ENCODE measurements at places on chromosomes 5 and 9. TPM values are rescaled to one million over a fixed set of nuclear protein-coding genes. Genes with fewer than 3 reads are reported as not detected.
A peak's percentile ranks its signal among the peaks of the same experiment; 100 is the strongest.

GRCh38 chr9:97536480-97536879, 35.0 kb downstream of the TMOD1 start:
- DNase-seq: no peak

DNA sequence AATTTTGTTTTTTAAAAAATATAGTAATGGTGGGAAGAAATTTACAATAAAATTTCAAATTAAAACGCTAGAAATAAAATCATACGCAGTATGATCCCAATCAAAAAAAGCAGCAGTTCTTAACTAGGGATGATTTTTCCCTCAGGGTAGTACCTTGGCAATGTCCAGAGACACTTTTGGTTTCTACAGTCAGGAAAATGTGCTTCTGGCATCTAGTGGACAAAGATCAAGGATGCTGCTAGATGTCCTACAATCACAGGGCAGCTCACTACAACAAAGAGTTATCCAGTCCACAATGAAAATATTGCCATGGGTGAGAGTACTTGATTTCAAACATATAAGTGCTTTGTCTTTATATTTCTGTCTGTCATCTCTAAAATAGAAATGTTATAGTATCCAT, 400.2 kb upstream of the SGCD start:
- DNase-seq: no peak

DNA sequence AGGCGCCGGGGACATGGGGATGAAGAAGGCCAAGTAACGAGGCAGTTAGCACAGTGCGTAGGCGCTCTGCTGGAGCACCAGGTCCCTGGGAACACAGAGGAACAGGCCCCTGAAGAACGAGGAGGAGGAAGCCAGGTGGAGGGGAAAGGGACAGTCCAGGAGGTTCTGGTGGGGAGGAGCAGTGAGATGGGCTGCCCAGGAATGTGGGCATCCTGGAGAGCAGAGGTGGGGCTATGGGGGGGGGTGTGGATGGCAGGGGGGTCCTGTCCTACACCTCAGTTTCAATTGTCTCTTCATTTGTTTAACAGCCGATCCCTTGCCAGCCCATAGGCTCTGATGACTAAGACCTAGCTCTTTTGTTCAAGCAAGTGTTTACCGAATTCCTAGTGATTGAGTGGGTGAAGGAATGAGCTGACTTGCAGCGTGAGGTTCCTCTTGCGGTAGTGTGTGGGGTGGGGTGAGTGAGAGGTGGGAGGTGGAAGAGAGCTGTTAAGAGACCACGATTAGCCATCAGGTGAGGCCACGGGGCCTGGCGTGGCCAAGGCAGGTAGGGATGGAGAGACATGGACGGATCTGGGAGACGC, 8.4 kb upstream of the PHYHD1 start:
- no peak for DNase-seq

DNA sequence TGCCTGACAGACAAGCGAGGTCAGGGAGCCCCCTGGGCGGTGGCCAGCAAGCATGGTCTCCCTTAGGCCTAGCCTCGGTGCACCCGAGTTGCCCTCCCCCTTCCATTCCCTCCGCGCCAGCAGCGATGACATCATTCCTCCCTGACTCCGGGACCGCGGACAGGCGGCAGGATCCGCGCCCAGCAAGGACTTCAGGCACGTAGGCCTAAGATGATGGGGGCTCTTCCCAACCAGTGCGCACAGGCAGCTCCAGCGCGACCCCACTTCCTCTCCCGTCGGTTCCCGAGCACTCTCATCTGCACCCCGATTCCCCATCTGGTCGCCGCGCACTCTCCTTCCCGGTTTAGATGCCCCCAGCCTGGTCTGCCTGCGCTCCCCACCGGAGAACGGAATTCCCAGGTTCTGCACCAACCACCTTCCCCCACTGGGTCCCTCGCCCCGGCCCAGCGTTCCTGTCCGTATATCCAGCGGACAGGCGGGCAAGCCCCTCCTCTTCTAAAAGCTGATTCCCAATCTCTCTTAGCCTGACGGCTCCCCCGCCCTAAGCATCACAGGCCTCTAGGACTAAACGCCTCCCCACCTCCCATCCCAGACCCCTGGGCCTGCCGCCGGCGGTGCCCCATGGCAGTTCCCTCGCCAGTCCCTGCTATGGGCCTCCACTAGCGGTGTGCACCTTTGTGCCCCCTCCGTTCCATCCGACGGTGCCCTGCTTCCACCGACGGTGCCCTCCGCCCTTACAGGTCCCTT, 931 bp downstream of the FAM219A start:
- DNase-seq: no peak

- DNase-seq: no peak
These were observed 46.4 kb downstream of the RBM27 start for GRCh38 chr5:146249801-146250200.

DNA sequence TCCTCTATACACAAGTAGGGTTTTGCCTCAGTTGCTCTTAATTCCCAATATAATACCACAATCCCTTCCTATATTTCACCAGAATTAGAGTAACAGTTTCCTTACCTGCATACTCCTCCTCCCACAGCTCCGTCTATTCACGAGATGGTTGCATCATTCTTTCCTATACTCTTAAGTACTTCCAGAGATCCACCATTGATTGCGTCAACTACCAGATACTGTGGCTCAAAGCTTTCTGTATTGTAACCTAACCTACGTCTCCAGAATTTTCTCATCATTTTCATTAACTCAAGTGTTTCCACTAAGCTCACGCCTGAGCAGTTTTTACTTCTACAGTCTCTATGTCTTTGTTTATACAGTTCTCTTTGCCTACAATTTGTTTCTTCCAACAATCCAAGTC, 31.2 kb upstream of the MINAR2 start:
- no peak for DNase-seq

- no peak for DNase-seq
These were observed 94.3 kb upstream of the MAMDC2 start for GRCh38 chr9:69949396-69949795.

DNA sequence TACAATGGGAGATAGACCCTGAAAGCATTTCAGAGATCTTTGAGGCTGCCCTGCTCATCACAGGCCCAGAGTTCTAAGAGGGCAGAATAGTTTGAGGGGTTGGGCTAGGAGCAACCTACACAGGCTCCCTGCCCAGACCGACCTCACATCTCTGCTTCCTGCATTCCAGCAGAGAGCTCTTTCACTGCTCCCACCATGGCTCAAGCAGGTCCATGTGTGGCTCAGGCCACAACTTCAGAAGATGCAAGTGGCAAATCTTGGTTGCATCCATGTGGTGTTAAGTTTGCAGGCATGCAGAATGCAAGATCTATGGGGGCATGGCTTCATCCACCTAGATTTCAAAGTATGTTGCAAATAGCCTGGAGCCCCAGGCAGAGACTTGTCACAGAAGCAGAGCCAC, 39.0 kb downstream of the GDA start:
- DNase-seq: no peak

GRCh38 chr9:87088192-87088591, 140.9 kb upstream of the GAS1 start:
- no peak for DNase-seq

- no peak for DNase-seq
These were observed 90.2 kb downstream of the TMEM174 start for GRCh38 chr5:73263001-73263710.

DNA sequence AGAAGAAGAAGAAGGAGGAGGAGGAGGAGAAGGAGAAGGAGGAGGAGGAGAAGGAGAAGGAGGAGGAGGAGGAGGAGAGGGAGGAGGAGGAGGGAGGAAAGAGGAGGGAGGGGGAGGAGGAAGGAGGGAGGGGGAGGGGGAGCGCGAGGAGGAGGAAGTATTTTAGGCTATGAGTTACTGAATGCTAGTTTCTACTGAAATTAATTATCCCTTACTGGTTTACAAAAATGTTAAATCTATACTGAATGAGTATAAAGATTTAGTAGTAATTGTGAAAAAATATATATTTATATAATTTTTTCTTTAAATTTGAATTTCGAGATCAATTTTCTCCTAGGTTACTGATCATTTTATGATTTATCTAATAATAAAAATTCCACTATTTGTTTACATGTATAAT, 1769.0 kb upstream of the NUDT12 start:
- no peak for DNase-seq

DNA sequence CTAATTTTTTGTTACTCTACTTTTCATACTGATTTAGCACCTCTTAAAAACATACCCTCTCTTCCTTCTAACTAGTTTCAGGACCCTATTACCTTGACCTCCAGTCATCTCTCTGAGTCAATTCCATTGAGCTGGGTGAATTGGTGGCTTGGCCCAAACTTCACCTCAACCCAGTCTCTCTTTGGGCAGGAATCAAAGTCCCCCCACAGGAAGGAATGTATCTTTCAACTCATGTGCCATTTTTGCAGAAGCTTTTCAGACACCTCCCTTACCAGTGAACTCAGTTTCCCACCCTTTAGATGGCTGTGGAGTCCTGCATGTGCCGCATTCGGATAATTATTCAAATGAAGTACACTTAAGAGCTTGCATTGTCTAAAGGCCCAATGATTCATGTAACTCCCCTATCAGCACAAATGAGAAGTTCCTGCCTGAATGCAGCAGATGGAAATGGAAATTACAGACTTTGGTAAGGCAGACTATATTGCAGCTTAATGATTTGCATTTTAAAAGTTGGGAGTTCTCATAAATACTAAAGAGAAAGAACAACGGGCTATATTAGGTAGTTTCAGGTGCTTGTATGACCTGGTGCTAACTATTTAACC, 693.5 kb downstream of the PTPRD start:
- no peak for DNase-seq

GRCh38 chr9:116318468-116319374, 165.1 kb downstream of the PAPPA start:
- no peak for DNase-seq

DNA sequence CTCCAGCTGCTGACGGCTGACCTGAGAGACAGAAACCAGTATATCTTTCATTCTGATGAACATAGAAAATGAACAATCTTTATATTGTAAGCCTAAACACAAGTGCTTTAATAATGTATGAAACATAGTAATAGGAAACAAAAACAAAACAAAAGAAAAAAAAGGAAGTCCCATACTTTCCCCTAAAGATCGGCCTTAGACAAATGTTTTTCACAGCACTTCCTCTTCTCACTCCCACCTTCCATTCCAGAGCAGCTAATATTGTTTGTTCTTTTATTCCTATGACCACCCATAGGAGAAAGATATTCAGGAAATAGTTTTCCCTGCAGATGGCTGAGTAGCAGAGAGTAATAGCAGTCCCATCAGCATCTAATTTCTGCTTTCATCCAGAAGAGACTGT, 194.4 kb upstream of the SLC27A6 start:
- DNase-seq: no peak

DNA sequence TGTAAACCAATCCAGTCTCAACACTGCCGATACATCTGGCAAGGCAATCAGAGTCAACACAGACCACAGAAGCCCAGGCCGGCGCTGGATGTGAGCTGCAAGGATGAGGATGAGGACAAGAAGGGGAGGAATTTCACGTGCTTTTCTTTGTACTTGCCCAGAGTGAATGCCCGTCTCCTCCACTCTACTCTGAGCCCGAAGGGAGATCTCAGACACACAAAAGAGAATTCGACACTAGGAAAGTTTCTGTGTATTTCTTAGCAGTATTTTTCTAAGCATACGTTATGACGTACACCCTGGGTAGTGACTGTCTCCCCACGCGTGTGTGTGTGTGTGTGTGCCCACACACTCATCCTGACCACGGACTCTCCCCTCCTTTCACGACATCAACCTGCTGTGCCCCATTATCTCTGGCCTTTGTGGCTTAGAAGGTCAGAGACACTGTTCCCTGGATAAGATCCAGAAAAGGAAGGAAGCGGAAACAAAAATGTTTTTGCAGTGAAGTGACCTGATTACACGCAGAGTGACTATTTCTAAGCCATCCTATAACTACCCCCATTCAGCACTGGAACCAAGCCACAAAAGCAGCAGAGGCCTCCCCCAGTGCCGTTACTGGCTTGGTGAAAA, 227.3 kb upstream of the DAPK1 start:
- peak; percentile 15 for DNase-seq

DNA sequence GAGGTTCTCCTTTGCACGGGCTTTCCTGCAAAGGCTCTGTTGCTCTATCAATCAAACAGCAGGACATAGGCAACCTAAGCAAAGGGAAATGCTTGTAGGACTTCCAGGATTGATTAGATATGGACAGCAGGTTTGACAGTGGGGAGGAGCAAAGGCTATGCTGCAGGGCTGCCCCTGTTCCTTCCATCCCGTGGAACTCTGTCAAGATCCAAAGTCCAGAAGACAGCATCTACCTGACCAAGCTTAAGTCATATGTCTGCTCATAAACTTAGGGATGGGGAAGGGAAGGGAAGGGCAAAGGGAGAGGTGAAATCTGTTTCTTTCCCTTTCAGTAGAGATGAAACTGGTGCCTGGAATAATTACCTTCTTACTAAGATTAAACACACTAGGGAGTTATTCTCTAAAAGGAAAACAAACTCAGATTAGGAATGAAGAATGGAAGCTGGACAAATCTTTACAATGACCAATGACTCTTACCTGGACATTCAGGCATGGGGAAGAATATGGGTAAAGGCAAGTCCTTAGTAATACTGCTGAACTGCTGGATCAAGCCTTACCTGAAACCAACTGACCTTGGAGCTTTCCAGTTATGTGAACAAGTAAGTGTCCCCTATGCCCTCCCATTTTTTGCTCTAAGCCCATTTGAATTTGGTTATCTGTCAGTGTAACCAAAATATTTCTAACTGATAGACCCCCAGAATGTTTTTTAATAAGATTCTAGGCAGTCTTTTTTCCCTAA, 8.4 kb upstream of the ACOT12 start:
- no peak for DNase-seq

DNA sequence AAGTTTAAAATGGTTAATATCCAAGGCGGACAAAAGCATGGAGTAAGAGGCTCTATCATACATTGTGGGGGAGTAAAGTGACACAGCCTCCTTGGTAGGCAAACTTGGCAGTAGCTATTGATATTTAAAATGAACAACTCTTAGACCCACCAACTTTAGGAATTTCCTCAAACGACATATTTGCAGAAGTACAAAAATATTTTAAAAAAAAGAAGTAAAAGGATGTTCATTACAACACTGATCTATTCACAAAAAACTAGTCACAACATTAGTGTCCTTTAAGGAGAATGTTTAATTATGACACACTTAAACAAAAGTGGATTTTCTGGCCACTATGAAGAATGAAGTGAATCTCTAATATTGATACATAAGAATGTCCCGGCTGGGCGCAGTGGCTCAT, 1.7 kb downstream of the ALG2 start:
- DNase-seq: no peak

DNA sequence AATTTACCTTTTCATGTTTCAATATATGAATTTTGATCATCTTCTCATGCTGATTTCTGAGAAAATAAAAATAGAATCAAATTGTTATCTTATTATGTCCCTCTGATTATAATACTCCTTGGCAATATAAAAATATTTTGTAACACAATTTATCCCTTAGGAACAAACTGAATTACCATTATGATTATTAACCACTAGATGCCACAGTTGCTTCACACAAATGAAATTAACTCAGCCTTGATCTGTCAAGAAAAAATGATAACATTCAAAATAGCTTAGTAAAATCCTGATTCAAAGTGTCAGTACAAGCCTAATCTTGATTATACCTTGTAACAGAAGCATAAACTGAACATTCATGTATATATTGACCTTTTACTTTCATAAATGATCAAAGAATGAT, 4.8 kb upstream of the CHSY3 start:
- DNase-seq: no peak

Gene FOCAD
- polyA plus RNA-seq: 34.2 TPM

Gene C1QTNF3
- 53.3 TPM for polyA plus RNA-seq

Gene KIF2A
- 65.2 TPM for polyA plus RNA-seq

Gene SCGB3A2
- polyA plus RNA-seq: not detected

Gene IFNA13
- not detected for polyA plus RNA-seq

Gene LCN1
- not detected for polyA plus RNA-seq

Gene SAXO1
- 0.17 TPM for polyA plus RNA-seq

Gene GARIN3
- not detected for polyA plus RNA-seq
